Endodermal cell (in vitro differentiated cells): ENCODE measurements at places on chromosomes 16 and 17. TPM values are rescaled to one million over a fixed set of nuclear protein-coding genes. Genes with fewer than 3 reads are reported as not detected.

- DNase-seq = no peak
Observed at GRCh38 chr16:17568239-17568638, 97.5 kb upstream of the XYLT1 start.

DNA sequence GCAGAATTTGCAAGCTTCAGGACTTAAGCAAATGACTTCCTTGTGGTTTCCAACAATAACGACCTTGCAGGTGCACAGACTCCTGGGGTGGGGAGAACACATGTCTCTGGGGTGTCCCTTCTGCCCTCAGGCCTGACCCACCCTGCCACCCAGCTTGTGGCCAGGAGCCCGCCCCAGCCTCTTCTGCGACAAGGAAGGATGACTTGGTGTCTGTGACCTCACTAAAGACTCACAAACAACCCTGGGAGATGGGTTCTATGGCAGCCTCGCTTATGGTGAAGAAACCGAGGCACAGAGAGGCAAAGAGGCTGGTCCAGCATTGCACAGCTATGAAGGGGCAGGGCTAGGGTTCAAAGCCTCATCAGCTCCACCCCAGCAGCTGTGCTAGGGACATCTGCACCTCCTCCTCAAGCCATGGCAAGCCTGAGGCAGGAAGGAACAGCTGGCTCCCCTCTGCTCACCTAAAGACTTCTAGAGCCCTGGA is 2.6 kb downstream of the ATP2A3 start:
- no peak for DNase-seq

DNA sequence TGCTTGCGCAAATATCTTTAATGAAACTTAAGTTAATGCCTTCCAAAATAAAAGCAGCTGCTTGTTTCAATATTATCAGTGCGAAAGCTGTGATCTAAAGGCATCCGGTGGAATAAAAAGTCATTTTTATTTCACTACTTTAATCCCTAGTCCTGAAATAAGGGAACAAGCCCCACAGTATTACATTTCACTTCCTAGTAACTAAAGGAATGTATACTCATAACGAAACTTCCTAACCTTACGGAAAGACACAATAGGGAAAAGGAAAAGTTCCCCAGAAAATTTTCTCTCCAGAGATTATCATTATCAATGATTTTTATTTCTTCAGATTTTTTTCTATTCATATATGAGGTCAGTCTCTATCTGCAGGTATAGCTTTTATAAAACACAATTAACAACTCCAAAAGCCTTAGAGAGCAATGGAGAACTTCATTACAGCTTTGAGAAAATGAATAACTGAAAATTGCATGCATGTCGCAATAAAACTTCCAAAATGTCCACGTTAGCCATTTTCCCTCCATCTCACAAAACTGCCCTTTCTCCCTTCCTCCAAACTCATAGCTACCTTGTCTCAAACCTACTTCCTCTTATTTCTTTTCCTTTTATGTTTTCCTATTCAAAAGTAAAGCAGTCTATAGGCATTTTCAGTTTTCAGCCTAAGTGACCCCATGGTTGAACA is 154.3 kb upstream of the MED13 start:
- DNase-seq = no peak

The TOX3 gene
- 4.8 to 6.0 TPM (median 5.5 TPM) in 3 replicates for total RNA-seq

The FAM222B gene
- 75.5 and 75.7 TPM in 2 replicates for total RNA-seq

The COX6A2 gene
- not detected in 3 replicates for total RNA-seq
